ENCODE measurements at places on chromosomes 6 and 20. TPM values are rescaled to one million over a fixed set of nuclear protein-coding genes. Genes with fewer than 3 reads are reported as not detected.

OSER1 gene
- 54.6 TPM for polyA plus RNA-seq

EPB41L1 gene
- polyA plus RNA-seq: 14.2 TPM

- H3K27ac ChIP-seq: no peak overlapping the region
- DNase-seq: no peak
- H3K36me3 ChIP-seq: no peaks in the 10 kb centered on the region
- no peaks in the 10 kb centered on the region for H3K27me3 ChIP-seq
- no peaks in the 10 kb centered on the region for H3K4me1 ChIP-seq
- no peak overlapping the region for H3K4me3 ChIP-seq
Observed at GRCh38 chr6:135234492-135234780, 53.3 kb downstream of the MYB start.

DNA sequence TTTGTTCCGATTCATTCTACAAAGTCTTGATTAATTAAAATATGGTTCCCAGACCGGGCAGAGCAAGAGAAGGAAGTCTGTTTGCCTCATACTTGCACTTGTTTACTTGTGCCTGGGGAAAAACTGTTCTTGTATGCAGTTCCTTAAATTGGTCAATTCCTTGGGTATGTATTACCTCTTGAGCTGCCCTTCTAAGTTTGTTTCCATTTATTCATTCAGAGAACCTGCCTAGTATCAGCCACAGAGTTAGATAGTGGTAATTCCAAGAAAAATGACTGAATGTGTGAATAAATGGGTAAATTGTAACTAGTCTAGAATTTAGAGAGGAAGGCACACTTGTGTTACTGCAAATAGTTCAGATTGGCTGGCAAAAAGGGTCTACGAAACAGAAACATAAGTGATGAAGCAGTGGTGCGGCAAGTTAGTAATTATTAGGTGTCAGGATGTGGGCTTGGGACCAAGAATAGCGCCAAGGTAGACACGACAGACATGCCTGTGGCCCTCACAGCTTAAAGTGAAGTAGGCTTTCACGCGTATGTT, 525 bp upstream of the MAK start:
- no peak for DNase-seq
- no peaks in the 10 kb centered on the region for H3K27me3 ChIP-seq
- H3K27ac ChIP-seq: no peak overlapping the region

- DNase-seq: no peak
- no peak overlapping the region for H3K27ac ChIP-seq
- peaks cover 4% of the 10 kb centered on the region for H3K27me3 ChIP-seq
- no peaks in the 10 kb centered on the region for H3K4me1 ChIP-seq
Observed at GRCh38 chr6:98782772-98783171, 51.6 kb upstream of the POU3F2 start.

GRCh38 chr20:37943033-37943432, 40.1 kb downstream of the VSTM2L start:
- no peak overlapping the region for H3K27ac ChIP-seq
- H3K4me3 ChIP-seq: no peak overlapping the region
- DNase-seq: no peak
- no peaks in the 10 kb centered on the region for H3K36me3 ChIP-seq
- no peaks in the 10 kb centered on the region for H3K27me3 ChIP-seq
- H3K4me1 ChIP-seq: no peaks in the 10 kb centered on the region
